Activated T-cell treated with anti-CD3 and anti-CD28 coated beads, Interleukin-2, amount 50 U/mL, for 72 hours (primary cell): ENCODE measurements at places on chromosomes 1 and 21. TPM values are rescaled to one million over a fixed set of nuclear protein-coding genes. Genes with fewer than 3 reads are reported as not detected.

DNA sequence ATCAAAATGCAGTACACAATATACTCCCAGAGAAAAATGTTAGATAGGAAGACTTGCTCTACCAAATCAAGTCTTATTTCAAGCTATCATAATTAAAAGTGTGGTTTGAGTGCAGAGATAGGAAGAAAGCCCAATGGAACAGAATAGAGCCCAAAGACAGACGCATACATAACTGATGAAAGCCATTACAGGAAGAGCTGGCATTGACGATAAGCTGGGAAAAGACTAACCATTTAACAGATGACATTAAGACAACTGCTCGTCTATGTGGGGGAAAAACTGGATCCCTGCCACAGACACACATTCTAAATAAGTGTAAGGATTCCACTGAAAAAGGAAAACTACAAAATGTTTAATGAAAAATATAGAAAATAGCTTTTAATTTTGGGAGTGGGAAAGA, 85.5 kb downstream of the NGF start:
- no peaks in the 10 kb centered on the region for H3K4me1 ChIP-seq
- no peak for DNase-seq
- no peaks in the 10 kb centered on the region for H3K36me3 ChIP-seq
- no peak overlapping the region for H3K4me3 ChIP-seq
- H3K27me3 ChIP-seq: no peaks in the 10 kb centered on the region

DNA sequence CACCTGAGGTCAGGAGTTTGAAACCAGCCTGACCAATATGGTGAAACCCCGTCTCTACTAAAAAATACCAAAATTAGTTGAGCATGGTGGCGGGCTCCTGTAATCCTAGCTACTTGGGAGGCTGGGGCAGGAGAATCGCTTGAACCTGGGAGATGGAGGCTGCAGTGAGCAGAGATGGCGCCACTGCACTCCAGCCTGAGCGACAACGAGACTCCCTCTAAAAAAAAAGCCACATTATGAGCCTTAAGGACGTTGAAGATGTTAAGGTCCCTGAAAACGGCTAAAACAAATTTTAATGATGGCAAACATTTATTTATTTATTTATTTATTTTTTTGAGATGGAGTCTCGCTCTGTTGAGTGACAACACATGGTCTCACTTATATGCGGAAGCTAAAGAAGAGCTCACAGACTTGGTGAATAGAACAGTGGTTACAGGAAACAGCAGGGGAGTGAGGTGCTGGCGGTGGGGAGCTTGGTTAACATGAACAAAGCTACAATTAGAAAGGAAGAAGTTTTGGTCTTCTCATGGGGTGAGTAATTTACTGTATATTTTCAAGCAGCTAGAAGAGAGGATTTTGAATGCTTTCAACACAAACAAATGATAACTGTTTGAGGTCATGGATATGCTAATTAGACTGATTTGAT, 47.1 kb downstream of the TCP10L start:
- H3K36me3 ChIP-seq: no peaks in the 10 kb centered on the region
- peaks cover 4% of the 10 kb centered on the region for H3K4me1 ChIP-seq
- H3K27ac ChIP-seq: peak overlapping the region; percentile 1
- DNase-seq: peak; percentile 23
- H3K4me3 ChIP-seq: no peak overlapping the region

Gene SIK1
- total RNA-seq: 6.7 TPM

- peaks cover 34% of the 10 kb centered on the region for H3K4me1 ChIP-seq
- no peak overlapping the region for H3K4me3 ChIP-seq
- no peak overlapping the region for H3K27ac ChIP-seq
- H3K36me3 ChIP-seq: peaks cover 2% of the 10 kb centered on the region
- no peak for DNase-seq
Measured at GRCh38 chr1:34794001-34794789, 1.4 kb downstream of the GJA4 start.

GRCh38 chr1:80926531-80926930, 874.2 kb upstream of the ADGRL2 start:
- H3K36me3 ChIP-seq: no peaks in the 10 kb centered on the region
- H3K27ac ChIP-seq: no peak overlapping the region
- no peak overlapping the region for H3K4me3 ChIP-seq

- no peak overlapping the region for H3K4me3 ChIP-seq
- no peak overlapping the region for H3K27ac ChIP-seq
- H3K36me3 ChIP-seq: no peaks in the 10 kb centered on the region
- H3K27me3 ChIP-seq: no peaks in the 10 kb centered on the region
Measured at GRCh38 chr1:204799630-204800029, 71.0 kb upstream of the NFASC start.

- H3K27me3 ChIP-seq: no peaks in the 10 kb centered on the region
- H3K4me1 ChIP-seq: no peaks in the 10 kb centered on the region
- no peaks in the 10 kb centered on the region for H3K36me3 ChIP-seq
- no peak for DNase-seq
Measured at GRCh38 chr1:8329439-8329838, 11.5 kb downstream of the SLC45A1 start.

Gene SLAMF7
- 42.6 TPM for total RNA-seq

Gene TLR5
- total RNA-seq: 0.60 TPM

Gene C1orf35
- 18.2 TPM for total RNA-seq

GRCh38 chr1:181562395-181562794, 79.1 kb downstream of the CACNA1E start:
- H3K36me3 ChIP-seq: no peaks in the 10 kb centered on the region
- DNase-seq: no peak
- H3K4me1 ChIP-seq: no peaks in the 10 kb centered on the region
- peaks cover 17% of the 10 kb centered on the region for H3K27me3 ChIP-seq
- H3K4me3 ChIP-seq: no peak overlapping the region

GRCh38 chr21:35699361-35699760, 361.0 kb downstream of the SETD4 start:
- H3K4me1 ChIP-seq: no peaks in the 10 kb centered on the region
- no peaks in the 10 kb centered on the region for H3K36me3 ChIP-seq
- no peak for DNase-seq

DNA sequence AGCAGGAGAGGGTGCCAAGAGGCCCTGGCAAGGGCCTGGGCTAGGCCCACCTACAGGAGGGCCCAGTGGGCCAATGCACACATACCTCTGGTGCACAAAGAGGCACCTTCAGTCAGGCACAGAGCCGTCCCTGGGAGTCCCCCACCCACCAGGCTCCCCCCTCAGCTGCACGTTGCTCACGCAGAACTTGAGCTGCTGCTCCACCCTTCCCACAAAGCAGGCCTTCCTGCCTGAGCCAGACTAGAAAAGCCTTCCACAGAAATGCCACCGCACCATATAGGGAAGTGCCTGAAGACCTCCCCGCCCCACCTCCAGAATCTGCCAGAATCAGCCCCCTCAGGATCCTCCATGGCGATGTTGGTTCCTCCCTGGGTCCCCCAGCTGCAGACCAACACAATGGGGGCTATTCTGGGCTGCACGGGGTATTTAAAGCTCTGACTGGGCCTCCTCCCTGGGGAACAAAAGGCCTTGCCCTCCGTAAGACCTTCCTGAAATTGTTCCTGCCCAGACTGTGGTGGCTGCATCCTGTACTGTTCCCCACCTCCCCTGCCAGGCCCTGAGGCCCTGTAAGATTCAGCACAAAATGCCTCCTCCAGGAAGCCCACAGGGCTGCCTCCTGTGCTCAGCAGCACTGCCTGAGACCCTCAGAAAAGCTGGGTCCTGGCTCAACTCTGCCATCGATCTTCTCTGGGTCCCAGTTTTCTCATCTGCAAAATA, 27.2 kb downstream of the HSPG2 start:
- H3K36me3 ChIP-seq: no peaks in the 10 kb centered on the region
- H3K4me3 ChIP-seq: peak overlapping the region; percentile 15
- peak; percentile 32 for DNase-seq
- H3K27me3 ChIP-seq: no peaks in the 10 kb centered on the region

Gene CSTB
- total RNA-seq: 32.3 TPM

GRCh38 chr1:72969461-72969860, 687.1 kb upstream of the NEGR1 start:
- H3K27ac ChIP-seq: no peak overlapping the region
- H3K36me3 ChIP-seq: peaks cover 3% of the 10 kb centered on the region
- no peak for DNase-seq

Gene SGIP1
- 0.31 TPM for total RNA-seq

DNA sequence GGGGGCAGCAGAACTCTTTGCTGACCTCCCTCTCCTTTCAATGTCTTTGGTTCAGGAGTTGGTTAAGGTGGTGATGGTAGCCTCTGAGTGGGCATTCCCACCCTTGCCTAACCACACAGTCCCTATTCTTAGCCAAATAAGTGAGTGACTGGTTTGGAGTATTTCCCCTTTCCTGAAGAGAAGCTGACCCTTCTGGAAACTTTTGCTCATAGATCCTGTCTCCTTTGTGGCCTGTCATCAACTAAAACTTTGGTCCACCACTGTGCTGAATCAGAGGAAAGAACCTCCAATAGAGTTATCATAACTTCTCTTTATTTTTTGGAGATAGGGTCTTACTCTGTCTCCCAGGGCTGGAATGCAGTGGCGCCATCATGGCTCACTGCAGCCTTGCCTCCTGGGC, 31.1 kb downstream of the C1orf21 start:
- H3K36me3 ChIP-seq: no peaks in the 10 kb centered on the region
- DNase-seq: no peak
- peaks cover 6% of the 10 kb centered on the region for H3K27me3 ChIP-seq
- H3K4me1 ChIP-seq: no peaks in the 10 kb centered on the region

GRCh38 chr1:240706150-240706935, 94.4 kb upstream of the GREM2 start:
- H3K27ac ChIP-seq: no peak overlapping the region
- no peaks in the 10 kb centered on the region for H3K27me3 ChIP-seq
- no peaks in the 10 kb centered on the region for H3K4me1 ChIP-seq
- H3K36me3 ChIP-seq: no peaks in the 10 kb centered on the region

DNA sequence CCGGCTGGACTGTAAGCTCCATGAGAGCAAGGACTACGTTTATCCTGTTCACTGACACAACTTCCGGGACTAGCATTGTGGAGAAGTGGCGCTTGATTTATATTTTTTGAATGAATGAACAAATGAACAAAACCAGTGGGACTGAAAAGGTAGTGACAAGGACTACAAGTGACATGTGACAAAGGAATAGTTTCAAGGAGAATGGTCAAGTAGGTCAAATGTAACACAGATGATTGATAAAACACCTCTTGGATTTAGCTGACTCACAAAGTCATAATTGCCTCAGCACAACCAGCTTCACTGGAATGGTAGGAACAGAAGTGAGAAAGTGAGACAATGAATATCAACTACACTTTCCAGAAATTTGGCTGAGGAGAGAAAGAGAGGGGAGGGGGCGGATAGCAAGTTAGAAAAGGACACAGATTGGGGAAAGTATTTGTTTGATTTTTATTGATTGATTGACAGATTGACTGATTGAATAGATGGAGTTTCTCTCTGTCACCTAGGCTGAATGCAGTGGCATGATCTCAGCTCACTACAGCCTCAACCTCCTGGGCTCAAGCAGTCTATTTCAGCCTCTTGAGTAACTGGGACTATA, 14.2 kb downstream of the MTF1 start:
- no peak for DNase-seq
- H3K27ac ChIP-seq: peak overlapping the region; percentile 18
- no peaks in the 10 kb centered on the region for H3K36me3 ChIP-seq
- no peak overlapping the region for H3K4me3 ChIP-seq

DNA sequence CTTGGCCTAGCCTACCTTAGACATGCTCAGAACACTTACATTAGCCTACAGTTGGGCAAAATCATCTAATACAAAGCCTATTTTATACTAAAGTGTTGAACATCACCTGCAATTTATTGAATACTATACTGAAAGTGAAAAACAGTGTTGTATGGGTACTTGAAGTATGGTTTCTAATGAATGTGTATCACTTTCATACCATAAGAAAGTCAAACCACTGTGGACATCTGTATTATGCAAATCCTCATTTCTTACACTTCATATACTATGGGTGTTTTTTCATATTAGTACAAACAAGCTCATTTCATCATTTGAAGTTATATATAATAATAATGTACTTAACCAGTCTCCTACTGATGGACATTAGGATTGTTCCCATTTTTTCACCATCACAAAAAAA, 41.2 kb downstream of the TDRD5 start:
- no peak overlapping the region for H3K27ac ChIP-seq
- H3K4me3 ChIP-seq: no peak overlapping the region
- no peak for DNase-seq
- no peaks in the 10 kb centered on the region for H3K4me1 ChIP-seq
- H3K36me3 ChIP-seq: no peaks in the 10 kb centered on the region

Gene GRIK3
- total RNA-seq: not detected

DNA sequence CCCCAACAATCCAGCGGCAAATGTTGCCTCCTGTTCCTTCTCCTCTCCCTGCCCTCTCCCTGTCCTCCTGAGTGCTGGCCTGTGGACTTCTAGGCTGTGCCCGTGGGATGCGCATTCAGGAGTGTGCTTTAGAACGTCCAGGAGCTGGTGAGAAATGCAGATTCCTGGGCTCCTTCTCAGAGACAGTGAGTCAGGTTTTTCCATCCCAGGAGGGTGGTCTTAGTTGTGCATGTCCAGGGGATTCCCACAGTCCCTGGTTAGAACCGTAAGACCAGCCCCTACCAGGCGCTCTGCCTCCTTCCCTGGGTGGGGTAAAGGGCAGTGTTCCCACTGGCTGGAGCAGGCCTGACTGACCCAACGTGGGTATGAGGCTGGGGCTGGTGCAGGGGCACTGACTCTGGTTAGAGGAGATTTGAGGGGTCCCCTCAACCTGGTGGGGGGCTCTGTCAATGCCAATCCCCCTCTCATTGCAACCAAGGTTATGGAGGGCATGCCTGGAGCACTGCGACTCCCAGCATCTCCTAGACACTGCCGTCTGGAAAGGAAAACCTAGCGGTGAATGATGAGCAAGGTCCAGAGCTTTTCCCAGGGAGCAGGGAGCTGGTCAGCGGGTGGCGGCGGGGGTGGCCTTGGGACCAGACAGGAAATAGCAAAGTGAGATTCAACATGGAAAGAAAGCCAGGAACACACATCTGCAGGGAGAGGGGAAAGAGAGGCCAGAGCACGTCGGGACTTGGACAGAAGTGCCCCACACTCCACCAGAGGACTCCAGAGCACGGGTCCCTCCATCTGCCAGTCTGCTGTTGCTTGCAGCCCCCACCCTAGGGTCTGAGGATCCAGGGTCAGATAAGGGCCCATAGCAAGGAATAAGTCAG, 38.5 kb downstream of the HSPG2 start:
- no peak overlapping the region for H3K27ac ChIP-seq
- no peaks in the 10 kb centered on the region for H3K36me3 ChIP-seq
- H3K27me3 ChIP-seq: no peaks in the 10 kb centered on the region
- no peak for DNase-seq
- H3K4me3 ChIP-seq: no peak overlapping the region
- no peaks in the 10 kb centered on the region for H3K4me1 ChIP-seq

Gene CD48
- 220 TPM for total RNA-seq

GRCh38 chr1:17525996-17526686, 13.4 kb upstream of the ARHGEF10L start:
- no peaks in the 10 kb centered on the region for H3K4me1 ChIP-seq
- no peak overlapping the region for H3K27ac ChIP-seq
- H3K36me3 ChIP-seq: no peaks in the 10 kb centered on the region
- no peak for DNase-seq
- H3K27me3 ChIP-seq: peaks cover 10% of the 10 kb centered on the region

Gene ZYG11A
- 0.35 TPM for total RNA-seq

GRCh38 chr1:206512058-206512850, 4.9 kb downstream of the RASSF5 start:
- H3K4me3 ChIP-seq: no peak overlapping the region
- no peaks in the 10 kb centered on the region for H3K36me3 ChIP-seq
- peaks cover 21% of the 10 kb centered on the region for H3K4me1 ChIP-seq
- H3K27ac ChIP-seq: no peak overlapping the region
- H3K27me3 ChIP-seq: peaks cover 26% of the 10 kb centered on the region

GRCh38 chr1:53582211-53583020, 123.2 kb downstream of the DMRTB1 start:
- no peaks in the 10 kb centered on the region for H3K27me3 ChIP-seq
- H3K27ac ChIP-seq: no peak overlapping the region
- no peaks in the 10 kb centered on the region for H3K36me3 ChIP-seq
- no peak overlapping the region for H3K4me3 ChIP-seq

Gene C21orf58
- total RNA-seq: 37.5 TPM
